ENCODE measurements at places on chromosomes 13 and 19. TPM values are rescaled to one million over a fixed set of nuclear protein-coding genes. Genes with fewer than 3 reads are reported as not detected.
A peak's percentile ranks its signal among the peaks of the same experiment; 100 is the strongest.

IGFL2 gene
- total RNA-seq, result not detected

WDR88 gene
- not detected for total RNA-seq

LRRC8E gene
- total RNA-seq, result not detected

KIR2DL1 gene
- total RNA-seq, result not detected

SIAH3 gene
- 0.15 TPM for total RNA-seq

PRKCG gene
- total RNA-seq, result 1.4 TPM

MIA gene
- not detected for total RNA-seq

JAK3 gene
- total RNA-seq, result 149 TPM

COX7A1 gene
- not detected for total RNA-seq

CYP2A7 gene
- not detected for total RNA-seq

MISP gene
- not detected for total RNA-seq

MEF2B gene
- total RNA-seq, result 1.3 TPM

BSG gene
- total RNA-seq, result 152 TPM

DNA sequence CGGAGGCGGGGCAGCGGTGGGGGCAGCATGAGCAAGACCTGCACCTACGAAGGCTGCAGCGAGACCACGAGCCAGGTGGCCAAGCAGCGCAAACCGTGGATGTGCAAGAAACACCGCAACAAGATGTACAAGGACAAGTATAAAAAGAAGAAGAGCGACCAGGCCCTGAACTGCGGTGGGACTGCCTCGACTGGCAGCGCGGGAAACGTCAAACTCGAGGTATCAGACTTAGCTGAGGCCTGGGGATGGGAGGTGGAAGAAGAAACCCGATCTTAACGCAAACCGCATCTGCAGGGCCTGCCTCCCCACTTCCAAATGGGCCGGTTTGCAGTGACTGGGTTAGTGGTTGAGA, 693 bp downstream of the RFXAP start:
- DNase-seq, result peak; percentile 15

- DNase-seq, result no peak
These were observed 94.8 kb upstream of the SOX1 start for GRCh38 chr13:111971891-111972780.

DNA sequence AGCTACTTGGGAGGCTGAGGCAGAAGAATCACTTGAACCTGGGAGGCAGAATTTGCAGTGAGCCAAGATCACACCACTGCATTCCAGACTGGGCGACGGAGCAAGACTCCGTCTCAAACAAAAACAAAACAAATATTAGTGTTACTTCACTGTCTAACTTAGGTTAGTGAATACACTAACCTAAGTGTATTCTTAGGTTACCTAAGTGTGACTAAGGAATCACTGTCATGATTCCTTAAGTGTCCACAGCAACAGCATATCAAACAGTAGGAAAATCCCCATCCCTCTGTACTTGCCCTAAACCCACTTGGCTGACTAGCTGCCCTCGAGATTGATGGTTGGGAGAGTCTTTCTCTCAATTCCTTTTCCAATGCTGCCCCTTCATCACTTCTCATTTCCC, 11.8 kb upstream of the LRCH1 start:
- DNase-seq, result no peak

GRCh38 chr19:6250909-6251308, 28.9 kb downstream of the MLLT1 start:
- no peak for DNase-seq

GRCh38 chr19:15696654-15697194, 23.8 kb downstream of the CYP4F12 start:
- DNase-seq, result no peak

DNA sequence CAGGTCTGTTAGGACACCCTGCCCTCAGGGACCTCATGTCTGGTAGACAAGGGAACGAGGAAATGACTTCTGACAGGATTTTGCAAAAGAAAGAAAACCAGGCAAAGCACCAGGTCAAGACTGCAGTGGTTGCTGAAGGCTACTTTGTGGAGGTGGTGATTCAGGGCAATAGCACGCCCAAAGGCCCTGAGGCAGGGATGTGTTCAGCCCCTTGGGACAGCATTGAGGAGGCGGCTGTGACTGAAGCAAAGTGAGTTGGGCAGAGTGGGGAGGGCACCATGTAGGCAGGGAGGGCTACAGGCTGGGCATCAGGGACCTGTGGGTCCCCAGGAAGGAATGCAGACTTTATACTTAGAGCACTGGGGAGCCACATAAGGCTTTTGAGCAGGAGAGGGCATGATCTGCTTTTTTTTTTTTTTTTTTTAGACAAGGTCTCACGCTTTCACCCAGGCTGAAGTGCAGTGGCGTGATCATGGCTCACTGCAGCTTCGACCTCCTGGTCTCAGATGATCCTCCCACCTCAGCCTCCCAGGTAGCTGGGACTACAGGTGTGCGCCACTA, 10.8 kb upstream of the HOMER3 start:
- no peak for DNase-seq

DNA sequence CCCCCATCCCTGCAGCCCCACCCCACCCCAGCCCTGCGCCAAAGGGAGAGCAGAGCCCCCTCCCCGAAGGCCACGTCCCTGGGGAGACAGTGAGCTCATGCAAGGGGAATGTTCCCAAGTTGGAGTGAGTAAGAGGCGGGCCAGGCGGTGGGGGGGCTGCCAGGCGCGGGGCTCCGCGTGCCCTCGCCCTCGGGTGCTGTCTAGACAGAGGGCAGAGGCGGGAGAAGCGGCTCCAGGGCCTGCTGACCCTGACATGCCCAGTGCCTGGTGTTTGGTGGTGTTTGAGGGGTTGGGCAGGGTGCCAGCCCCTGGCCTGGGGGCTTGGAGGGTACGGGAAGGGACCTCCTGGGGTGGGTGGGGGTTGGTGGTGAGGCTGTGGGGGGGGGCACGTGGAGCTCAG, 1.0 kb downstream of the FSTL3 start:
- no peak for DNase-seq

DNA sequence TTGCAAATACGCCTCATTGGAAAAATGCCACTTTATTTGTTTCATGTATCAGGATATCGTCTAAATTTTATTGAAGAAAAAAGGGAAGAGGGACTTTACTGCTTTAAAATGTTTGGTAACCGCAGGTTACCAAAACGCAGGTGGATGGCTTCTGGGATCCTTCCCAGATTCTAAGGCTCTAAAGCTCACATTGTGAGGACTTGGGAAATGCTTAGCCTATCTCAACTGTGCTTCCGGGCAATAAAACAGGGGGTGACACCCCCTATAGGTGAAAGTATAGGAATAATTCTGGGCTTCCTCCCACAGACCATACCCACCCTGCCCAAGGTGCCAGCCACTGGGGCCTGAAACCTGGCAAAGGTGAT, 73.2 kb upstream of the IPO5 start:
- no peak for DNase-seq

GRCh38 chr13:94249512-94249911, 230.0 kb downstream of the DCT start:
- no peak for DNase-seq

DNA sequence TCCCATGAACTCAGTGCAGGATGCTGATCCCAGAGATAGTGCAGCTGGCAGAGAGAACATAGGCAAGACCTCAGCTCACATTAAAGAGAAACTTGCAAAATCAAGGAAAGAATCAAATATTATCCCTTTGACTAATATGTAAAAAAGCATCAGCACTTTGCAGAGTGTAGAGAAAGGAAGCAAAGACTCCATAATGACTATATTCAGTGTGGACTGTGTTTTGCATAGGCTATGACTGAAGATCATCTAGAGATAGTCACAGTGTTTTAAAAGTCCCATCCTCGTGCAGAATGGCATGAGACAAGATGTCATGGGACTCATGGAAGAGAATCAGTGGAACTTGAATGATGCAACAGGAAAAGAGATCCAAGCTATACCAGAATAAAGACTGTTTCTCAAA, 84.0 kb downstream of the RAP2A start:
- DNase-seq, result no peak

DNA sequence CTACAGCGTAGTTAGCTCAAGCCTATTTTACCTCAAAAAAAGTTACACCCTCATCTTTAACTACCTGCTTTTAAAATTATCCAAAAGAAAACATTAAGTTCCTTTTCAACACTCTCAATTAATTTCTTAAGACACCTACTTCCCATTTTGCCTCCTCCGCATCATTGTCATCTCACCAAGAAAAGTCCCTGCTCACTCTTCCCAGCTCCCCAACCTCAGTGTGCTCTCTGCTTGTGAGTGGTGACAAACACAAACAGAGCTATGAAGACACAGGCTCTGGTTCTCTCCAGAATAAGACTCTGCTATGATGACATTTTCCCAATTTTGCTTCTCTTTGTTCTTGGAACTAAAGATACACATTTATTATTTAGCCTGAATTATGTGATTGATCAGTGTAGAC, 385.1 kb upstream of the HTR2A start:
- no peak for DNase-seq

GRCh38 chr19:55063492-55063843, 520 bp upstream of the RDH13 start:
- no peak for DNase-seq

- DNase-seq, result no peak
These were observed 18.1 kb upstream of the GSX1 start for GRCh38 chr13:27774169-27774568.

GRCh38 chr13:92362717-92363116, 863.9 kb upstream of the GPC6 start:
- DNase-seq, result no peak

DNA sequence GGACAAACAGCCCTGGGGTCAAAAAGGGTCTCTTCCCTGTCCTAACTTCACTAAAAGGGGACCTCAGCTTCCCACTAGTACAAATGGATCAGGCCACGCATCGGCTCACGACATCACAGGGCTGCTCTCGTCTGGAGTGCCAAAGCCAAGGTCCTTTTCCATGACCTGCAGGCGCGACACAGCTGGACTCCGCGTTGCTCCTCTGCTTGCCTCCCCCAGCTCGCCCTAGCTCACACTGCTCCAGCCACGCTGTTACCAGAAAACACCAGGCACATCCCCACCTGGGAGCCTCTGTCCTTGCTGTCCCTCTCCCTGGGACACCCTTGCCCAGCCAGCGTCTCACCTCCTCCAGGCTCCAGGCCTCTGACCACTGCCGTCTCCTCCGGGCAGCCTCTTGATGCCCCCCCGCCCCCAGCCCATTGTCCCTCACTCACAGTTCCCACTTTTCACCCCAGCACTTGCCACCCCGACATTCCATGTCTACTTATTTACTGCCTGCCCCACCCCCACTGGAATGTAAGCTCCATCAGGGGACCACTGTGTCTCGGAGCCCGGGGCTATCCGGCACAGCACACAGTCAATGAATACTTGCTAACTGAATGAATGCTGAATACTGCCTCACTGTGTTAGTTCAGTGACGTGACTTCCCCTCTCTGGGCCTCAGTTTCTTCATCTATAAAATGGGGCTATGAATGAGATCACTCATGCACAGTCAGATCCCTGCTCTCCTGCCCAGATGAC, 20.7 kb downstream of the AKT2 start:
- no peak for DNase-seq

DNA sequence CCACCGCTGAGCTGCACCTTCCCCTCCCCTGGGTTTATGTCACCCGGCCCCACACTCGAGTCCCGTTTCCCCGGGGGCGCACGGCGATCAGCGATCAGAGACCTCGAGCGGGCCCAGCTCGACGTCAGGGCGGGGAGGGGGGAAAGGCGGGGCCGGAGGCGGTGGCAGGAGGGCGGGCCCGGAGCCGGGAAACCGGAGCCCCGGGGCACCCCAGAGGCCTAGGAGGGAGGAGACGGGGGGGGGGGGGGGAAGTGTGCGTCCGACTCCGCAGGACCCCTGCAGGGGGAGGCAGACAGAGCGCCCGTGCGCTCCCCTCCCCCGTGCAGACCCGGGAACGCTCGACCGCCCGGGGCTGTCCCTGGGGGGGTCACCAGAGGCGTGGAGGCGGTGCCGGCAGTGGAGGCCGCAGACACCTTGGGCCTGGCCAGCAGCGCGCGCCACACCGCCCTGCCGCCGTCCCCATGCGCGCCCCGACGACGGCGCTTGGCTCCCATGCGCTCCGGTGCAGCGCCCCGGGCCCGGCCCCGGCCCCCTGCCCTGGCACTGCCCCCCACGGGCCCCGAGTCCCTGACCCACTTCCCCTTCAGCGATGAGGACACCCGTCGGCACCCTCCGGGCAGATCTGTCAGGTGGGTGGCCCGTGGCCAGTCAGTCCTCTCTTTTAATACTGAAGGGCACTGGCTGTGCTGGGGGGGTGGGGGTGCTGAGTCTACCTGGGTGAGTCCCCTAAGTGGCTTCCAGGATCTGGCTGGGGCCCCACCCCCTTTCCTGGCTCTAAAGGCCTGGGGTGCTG, 11.8 kb downstream of the PDE4A start:
- DNase-seq, result peak; percentile 58

GRCh38 chr19:17577457-17578097, 22.1 kb downstream of the COLGALT1 start:
- DNase-seq, result no peak

- no peak for DNase-seq
These were observed 21.9 kb downstream of the UQCRFS1 start for GRCh38 chr19:29191005-29191404.

- DNase-seq, result peak; percentile 44
These were observed 16.6 kb downstream of the SIGLEC8 start for GRCh38 chr19:51441410-51442390.

DNA sequence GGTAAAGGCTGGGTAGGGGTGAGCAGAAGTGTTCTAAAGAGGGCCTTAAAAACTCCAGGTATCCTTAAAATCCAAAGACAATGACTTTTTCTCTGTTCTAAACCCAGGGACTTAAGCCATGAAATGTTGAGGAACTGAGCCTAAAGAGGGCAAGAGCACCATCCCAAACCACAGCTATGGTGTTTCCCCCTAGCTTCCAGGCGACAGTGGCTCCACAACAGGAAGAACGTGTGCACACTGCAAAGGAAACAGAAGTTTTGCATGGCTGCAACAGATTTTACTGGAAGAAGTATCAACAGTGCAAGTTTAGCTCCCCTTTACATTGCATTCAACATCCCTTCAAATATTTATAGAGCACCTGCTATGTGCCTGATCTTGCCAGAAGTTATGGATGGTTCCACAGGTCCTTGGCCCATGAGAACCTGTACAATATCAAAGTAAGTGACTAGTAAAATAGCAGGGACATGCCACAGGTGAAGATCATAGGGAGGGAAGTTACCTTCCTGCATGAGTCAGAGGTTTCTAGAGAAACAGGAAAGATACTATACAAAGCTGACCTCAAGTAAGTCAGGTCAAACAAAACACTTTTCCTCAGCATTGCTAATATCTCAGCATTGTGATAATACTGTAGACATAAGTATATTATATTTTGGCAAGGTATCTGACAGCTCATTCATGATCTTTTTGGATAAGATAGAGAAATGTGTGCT, 8.4 kb upstream of the KCTD12 start:
- DNase-seq, result no peak

DNA sequence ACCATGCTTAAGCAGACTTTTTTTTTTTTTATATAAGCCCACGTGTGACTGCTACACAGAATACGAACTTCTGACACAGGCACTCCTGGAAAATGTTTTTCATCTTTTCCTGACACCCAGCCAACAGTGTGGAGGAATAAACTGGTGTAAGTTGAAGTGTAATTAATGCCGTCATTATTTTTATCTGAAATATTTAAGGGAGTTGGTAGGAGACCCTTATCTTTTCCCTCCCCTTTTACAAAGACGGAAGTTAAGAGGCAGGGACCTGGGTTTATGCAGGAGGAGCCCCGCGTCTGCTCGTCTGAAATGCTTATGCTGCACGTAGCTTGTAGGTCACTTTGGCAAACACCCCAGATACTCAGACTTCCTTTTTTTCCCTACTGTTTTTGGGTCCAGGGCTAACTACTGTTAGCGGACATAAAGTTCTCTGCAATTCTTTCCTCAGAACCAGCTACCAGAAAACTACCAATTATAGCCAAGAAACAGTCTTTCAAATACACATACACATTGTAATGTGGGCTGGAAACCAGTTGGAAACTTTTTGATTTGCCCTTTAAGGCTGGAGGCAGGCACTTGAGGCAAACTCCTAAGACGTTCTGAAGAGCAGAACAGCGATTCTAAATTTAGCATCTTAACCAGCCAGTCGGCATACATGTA, 50.8 kb downstream of the EFNB2 start:
- DNase-seq, result no peak

Measured in T-helper 17 cell (primary cell).